ACHN (cell line): ENCODE measurements at places on chromosomes 4 and X.

- DNase-seq = no peak
Observed at GRCh38 chrX:11080741-11081305, 30.3 kb upstream of the HCCS start.

DNA sequence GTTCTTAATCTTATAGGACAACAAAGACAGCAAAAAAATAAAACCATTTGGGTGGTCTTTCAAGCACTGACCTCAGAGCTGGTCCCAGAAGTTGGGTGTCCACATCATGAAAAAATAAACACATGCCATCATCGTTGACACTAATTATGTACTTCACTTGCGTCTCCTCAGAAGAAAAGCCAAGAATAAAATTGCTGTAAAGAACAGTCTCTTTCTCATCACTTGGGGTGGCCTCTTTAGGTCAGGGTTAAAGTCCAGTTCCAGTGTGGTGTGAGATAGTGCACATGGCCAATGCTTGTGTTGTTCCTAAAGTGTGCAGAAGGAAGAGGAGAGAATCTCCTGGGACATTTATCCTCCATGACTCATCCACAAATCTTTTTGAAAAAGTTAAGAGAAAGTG is 49.5 kb upstream of the IBSP start:
- no peak for DNase-seq

DNA sequence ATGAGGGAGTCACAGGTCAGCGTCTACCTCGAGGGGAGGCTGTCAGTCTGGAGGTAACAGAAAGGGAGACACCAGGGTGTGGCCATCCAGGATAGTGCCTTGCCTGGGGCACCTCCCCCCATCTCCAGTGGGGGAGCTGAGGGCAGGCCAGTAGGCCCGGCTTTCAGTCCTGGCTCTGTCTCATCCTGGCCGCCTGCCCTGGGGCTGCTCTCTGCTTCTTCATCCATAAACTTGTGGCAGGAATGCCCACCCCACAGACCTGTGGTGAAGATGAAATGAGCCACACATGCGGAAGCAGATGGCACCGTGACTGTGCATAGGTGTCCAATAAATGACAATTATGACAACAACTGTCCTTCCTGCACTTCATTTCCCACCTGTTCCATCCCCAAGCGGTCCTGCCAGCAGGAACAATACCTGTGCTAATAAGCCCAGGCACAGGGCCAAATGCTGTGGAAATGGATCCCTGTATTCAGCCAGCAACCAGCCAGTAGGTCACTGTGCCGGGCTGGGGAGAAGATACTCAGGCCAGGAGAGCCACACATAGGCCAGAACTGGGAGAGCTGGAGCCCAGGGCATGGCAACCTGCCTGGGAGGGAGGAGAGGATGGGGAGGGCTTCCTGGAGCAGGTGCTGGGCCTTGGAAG is 30.2 kb downstream of the TRO start:
- no peak for DNase-seq

GRCh38 chr4:42641656-42642055 is 15.2 kb downstream of the ATP8A1 start:
- no peak for DNase-seq

- no peak for DNase-seq
Observed at GRCh38 chrX:9458516-9459078, 6.3 kb upstream of the TBL1X start.

GRCh38 chr4:78410676-78411075 is 140.9 kb upstream of the ANXA3 start:
- no peak for DNase-seq
